SIG-M5 (cell line): ENCODE measurements at places on chromosomes 5 and 9.

DNA sequence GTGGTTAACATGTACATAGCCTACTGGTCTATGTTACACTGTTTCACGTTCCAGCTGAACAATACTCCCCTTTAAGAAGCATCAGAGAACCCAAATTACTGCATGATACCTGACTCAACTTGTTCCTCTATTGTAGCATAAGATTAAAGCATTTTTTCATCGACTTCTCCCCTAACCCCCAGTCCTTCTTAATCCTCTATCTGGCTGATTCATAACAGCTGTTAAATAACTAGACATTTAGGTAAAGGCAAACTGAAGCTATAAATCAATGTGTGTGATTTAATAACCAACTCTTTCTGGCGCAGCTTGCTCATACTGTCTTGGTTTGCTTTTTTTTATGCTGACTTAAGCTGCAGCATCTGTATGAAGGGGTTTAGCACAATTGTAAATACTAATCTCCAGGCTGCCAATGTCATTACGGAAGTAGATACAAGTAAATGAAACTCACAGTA lies 94.2 kb upstream of the MTAP start:
- DNase-seq: no peak

DNA sequence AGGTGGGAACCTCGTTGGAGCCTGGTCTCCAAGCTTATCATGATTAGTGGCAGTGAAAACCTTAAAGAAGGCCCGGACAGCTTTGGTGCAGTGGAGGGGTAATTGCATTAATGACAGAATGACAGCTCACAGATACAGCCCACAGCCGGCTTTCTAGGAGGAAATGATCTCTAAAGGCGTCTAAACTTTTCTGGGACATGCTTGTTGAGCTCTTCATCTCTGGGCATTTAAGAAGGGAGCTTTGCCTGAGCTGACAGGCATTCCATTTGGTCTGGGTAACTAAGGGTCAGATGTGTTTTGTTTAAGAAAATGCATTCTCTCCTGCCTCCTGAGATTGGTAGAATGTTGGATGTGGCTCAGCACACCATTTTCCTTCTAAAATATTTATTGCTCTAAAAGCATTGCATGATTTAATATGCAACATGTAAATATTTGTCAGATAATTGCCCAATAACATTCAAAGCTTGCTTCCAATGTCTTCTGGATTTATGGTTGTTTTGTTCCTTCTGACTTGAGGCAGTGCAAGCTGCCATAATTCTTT lies 4.0 kb downstream of the ANKRD33B start:
- no peak for DNase-seq

- no peak for DNase-seq
These were observed 1.6 kb downstream of the FIBCD1 start for GRCh38 chr9:130937146-130938076.

GRCh38 chr5:139982975-139983240 lies 60.2 kb downstream of the NRG2 start:
- no peak for DNase-seq

DNA sequence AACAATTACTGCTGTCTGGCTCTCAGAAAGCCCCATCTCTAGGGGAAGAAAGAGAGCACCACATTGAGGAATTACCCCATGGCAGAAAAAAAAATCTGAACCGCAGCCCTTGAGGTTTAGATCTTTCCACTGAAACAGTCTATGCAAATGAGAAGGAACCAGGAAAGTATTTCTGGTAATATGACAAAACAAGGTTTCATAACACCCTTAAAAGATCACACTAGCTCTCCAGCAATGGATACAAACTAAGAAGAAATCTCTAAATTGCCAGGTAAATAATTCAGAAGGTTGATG lies 427.1 kb downstream of the PRELID2 start:
- no peak for DNase-seq

DNA sequence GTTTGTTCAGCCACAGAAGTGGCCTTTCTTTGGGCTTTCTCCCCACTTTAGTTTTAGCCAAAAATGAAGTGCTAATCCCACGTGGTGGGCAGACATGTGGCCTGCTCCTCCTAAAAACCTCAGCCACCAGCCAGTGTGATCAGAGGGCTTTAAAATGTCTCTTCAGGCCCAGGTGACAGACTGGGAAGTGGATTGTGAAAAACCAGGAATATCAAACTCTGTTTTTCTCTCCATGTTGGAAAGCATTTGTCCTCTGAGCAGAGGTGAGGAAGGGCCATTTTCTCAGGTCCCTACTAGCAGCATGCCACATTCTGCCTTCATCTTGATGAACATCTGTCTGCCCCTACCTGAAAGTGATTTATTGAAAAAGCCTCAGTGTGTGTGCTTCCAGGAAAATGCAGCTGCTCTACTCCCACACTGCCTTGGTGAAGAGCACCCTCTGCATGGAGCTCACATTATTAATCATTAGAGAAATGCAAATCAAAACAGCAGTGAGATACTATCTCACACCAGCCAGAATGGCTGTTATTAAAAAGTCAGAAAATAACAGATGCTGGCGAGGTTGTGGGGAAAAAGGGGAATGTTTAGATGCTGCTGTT lies 181.2 kb upstream of the DMAC1 start:
- DNase-seq: no peak

- no peak for DNase-seq
These were observed 10.7 kb upstream of the SEC16A start for GRCh38 chr9:136493567-136493971.

DNA sequence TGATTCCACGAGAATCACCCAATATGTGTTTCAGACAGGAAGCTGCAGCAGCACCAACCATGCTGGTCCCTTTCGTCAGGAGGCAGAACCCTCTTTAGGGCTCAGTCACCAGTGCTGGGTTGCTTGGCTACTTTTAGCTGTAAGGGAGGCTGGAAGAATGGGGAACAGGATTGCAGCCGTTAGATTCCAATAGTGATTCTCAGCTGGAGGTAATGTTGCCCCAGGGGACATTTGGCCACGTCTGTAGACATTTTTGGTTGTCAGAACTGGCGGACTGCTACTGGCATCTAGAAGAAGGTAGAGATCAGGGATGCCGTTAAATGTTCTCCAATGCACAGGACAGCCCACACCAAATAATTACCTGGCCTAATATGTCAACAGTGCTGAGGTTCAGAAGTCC lies 81.8 kb downstream of the ANKRD33B start:
- DNase-seq: no peak

- no peak for DNase-seq
These were observed 60.1 kb upstream of the SPATA31C2 start for GRCh38 chr9:88198341-88198807.

GRCh38 chr5:171934586-171934985 lies 71.9 kb downstream of the FBXW11 start:
- DNase-seq: no peak

DNA sequence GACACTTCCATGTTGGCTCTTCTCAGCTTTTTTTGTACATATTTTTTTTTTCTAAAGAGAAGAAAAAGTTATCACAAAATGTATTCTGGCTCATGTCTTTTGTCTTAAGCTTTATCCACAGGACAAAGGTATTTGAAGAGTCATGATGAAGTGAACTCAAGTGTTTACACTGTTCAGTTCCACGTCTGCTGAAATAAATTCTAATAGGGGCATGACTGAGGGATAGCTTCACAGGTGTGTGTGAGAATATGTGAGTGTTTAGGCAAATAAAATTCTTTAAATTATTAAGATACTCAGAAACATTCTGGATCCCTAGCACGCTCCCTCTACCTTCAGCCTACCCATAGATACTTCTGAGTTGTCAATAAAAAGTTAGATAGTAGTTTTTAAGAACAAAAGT lies 59.8 kb downstream of the BAAT start:
- DNase-seq: no peak

- DNase-seq: no peak
These were observed 1.9 kb downstream of the MTAP start for GRCh38 chr9:21804331-21804730.
